AG04449 (cell line): ENCODE measurements at places on chromosomes 1 and 21.

DNA sequence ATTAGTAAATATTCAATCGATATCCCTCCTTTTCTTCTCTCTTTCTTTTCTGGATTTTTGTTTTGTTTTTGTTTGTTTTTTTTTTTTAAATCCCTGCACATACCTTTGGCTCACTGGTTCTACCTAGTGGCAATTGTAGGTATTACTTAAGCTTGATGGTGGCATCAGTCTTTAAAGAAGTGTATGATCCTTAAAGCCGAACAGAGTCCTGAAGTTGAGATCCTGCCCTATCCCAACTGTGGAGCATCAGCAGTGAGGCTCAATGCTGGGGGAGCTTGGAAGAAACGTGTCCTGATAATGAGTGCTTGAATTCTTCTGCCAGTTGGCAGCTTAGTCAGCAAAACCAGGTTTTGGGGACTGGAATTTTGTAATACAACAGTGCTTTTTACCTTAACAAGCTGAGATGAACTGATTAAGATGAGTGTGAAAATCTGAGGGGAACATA is 60.8 kb downstream of the FASLG start:
- no peak for DNase-seq

GRCh38 chr1:113456967-113457366 is 66.7 kb downstream of the MAGI3 start:
- peak; percentile 87 for DNase-seq

- peak; percentile 50 for DNase-seq
These were observed 22.9 kb downstream of the TCP10L start for GRCh38 chr21:32562426-32562825.

DNA sequence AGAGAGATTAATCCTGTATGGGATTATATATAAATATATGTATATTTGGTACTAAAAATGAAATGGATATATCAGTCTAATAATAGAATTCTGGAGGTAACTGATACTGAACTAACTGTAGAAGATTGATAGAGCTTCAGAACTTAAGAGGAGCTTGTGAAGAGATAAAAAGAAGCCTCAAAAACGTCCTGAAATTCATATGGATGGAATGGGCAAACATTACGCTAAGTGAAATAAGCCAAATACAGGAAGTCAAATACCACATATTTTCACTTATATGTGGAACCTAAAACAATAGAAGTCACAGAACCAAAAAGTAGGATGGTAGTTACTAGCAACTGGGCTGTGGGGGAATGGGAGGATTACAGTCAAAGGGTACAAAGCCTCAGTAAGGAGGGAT is 36.0 kb upstream of the ADGRL4 start:
- no peak for DNase-seq

DNA sequence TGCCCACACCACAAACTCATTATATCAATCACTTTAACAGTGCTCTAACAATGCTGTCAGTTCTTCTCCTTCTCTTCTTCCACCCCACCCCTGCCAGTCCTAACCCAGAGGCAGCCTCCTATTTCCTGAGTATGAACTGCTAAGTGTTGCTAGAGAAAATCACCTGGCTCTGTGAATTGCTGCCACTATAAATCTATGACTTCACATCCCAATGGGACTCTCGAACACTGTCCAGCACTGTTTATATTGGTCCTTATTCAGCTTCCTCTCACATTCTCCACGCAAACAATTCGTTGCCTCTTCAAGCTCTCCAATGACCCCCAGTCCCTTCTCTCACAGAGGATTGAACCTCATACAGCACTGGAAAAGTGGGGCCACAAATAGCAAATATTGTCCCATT is 27.0 kb upstream of the USH2A start:
- DNase-seq, result no peak

- no peak for DNase-seq
These were observed 5.8 kb downstream of the PERM1 start for GRCh38 chr1:975896-976683.
